ENCODE measurements at places on chromosomes 7 and 10.

DNA sequence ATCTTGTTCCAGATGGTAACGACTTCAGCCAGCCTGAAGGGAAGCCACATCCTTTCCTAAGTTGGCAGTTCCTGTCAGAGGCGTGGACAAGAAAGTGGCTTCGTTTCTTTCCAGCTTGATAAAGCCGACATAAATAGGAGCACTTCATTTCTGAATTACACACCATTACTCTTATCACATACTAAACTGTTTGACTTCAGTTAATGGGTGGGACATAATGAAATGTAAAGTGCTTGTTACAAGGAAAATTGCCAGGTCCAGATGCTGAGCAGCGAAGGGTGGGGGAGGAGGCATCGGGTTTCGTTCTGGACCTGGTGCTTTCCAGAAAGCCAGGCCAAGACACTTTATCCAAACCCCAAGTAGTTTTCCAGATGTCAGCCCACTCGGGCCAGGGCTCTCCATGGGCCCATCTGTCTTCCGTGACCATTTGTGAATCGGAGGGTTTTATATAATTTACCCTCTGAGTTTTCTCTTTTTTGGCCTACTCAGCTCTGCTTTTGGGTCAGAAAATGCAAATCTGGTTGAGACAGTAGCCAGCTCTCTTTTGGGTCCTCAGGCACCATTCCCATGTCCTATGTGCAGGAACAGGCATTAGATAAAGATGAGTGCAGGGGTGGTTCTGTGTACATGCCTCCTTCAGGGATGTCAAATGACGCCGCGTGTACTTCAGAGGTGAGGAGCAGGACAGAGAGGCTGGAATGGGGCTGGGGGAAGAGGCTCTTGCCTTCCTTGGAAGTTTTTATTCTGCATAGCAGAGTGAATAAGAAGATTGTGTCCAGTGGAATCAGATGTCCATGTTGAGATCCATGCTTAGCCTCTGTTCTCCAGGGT, 90.2 kb downstream of the TACC2 start:
- DNase-seq: no peak

DNA sequence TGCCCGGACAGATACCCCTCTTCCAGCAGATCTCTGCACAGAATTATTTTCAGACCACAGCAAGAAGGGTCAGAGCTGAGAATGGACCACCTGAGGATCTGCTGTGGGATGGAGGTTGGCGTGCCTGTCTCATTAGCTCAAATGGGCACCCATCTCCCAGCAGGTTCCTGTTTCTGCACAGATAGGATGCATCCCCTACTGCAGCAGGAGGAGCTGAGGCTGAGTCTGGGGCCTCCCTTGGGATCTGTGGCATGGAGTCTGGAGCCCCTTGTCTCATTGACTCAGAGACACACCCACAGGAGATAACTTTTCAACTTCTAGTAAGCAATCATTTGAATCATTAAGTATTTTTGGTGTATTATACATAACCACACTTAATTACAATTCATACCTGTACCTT, 212.7 kb downstream of the ADK start:
- DNase-seq: no peak

DNA sequence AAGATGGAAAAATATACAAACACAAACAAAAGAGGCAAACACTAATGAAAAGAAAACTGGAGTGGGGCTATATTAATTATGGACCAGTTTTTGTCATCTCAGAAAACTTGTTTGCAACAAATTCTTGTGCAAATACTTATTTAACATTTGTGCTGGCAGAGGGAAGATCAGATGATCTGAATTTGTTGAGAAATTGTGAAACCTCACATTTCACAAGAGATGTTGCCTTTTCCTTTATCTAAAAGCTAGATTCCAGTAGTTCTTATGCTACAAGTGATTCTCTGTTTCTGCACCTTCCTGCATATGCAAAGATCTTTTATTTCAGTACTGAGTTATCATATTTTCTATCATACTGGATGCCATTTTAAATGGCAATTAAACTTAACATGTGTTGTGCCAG, 320.7 kb downstream of the SUGCT start:
- DNase-seq: peak; percentile 91

GRCh38 chr7:53292341-53292740, 256.9 kb downstream of the POM121L12 start:
- no peak for DNase-seq

DNA sequence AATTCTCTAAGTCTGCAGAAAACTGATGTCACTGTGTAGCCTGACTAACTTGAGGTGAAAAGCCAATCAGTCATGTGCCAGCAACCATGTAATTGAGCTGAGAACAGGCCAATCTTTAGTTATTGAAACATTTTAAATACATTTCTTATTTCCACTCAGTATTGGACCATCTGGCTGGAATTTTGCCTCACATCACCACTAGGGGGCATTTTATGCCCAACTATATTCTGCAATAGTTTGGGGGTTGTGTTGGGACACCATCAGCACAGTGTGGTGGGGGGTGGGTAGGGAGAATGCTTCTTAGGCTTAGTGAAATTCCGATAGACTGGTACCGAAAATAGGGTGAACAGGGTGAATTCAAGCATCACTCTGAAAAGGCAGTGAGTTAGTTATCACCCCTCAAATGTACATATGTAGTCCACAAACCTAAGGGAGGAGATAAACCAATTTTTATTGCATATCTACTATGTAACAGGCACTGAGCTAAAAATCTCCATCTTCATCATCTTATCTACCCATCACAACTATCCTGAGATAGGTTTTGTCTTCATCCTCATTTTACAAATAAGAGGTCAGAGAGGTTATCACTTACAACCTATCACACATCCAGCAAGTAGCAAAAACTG, 17.8 kb downstream of the NPSR1 start:
- DNase-seq: peak; percentile 21

GRCh38 chr7:140640727-140641523, at the start of gene DENND2A:
Gene DENND2A, minus strand, starts transcription at chr7:140640813. Its CDS starts 38,416 bp downstream, at chr7:140602397.
- no peak for DNase-seq

DNA sequence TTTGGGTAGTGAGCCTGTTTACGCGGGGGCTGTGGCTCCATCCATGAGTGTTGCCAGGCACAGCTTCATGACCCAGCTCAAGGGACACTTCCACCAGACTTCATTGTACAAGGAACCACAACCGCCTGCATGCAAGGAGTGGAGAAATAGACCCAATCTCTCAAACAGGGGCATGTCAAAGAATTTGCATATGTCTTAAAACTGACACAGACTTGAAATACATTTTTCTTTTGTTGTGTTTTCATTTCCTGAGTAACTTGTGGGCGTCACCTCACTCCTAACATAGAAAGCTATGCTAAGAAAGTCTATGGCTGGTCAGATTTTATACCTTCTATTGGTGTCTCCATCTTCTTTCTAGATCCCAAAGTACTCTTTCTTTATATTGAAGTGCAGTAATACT, 266.2 kb upstream of the RNF32 start:
- DNase-seq: no peak

- DNase-seq: no peak
These were observed 36.8 kb downstream of the CHST3 start for GRCh38 chr10:72001033-72001395.

GRCh38 chr10:32943395-32943794, 14.6 kb downstream of the ITGB1 start:
- no peak for DNase-seq

DNA sequence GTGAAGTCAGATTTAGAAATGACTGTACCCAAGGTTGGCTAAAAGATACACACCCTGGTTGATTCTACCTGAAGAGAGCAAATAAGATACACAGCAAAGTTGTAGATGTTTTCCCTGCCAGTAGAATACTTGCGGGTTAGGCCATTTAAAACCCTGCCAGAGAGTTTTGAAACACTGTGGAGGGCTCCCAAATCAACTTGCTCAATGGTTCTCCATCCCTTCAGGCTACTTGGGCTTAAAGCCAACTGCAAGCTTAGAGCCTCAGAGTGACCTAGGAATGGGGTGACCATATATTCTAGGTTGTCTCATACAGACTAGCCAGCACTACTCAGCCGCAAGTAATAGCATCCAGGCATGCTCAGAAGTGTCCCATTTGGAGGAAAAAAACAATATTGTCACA, 10.0 kb downstream of the CAV1 start:
- no peak for DNase-seq

DNA sequence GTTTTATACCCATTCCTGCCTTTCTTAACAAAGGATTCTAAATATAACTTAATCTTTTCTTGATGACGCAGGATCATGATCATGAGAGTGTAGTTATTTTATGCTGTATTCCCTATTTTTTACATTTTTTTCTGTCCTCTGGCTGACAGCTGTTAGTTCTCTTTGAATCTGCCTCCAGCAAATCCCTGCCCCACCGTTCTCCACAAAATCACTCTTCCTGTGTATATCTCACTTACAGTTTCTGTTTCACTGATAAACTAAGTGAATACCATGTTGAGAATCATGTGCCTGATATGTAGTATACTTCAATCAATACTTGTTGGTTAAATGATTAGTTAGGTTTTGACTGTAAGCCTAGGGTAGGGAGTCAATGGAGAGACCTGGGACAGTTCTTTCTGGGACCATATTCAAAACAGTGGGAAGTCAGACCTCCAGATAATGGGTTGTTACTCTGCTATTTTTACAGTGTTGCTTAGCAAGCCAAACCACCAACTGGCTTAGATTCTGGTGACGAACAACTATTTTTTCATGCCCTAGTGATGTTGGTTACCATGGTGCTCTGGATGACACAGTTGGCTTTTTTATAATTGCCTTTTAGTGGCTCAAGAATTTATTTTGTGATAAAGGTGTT, 12.8 kb downstream of the CNNM1 start:
- DNase-seq: no peak

DNA sequence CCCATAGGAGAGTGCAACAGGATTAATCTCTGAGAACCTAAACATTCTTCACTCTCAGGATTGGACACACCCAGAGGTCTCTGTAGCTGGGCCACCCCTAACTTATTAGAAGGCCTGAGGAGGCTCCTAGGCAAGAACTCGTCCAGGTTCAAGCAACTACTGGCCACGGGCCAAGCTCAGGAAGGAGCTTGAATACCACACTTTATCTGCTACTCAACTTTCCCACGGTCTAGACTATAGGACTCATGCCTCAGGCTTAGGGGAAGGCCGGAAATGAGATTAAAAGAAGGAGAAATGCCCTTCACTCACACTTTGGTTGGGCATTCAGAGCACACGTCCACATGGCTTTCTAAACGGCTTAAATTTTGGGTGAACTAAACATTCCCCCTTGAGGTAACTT, 142.8 kb upstream of the PHYHIPL start:
- DNase-seq: no peak

- DNase-seq: no peak
These were observed 1.8 kb downstream of the SLK start for GRCh38 chr10:103968441-103969391.

DNA sequence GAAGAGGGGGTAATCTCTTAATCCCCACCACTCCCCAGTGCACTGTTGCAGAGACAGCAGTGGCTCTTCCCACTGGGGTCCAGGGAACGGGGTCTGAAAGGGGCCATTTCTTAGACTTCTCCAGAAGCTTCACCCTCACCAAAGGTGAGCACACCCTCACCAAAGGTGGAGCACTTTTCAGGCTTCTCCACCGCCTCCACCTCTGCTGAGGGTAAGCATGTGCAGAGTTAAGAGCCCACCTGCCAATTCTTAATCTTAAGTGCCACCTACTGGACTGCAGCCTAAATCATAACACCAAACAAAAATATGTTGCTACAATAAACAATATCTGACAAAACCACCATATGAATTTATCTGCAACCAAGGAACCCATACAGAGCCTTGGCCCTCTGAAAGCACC, 27.0 kb downstream of the SNX13 start:
- no peak for DNase-seq

- DNase-seq: no peak
These were observed 149.1 kb downstream of the MAPK8 start for GRCh38 chr10:48455392-48456151.

DNA sequence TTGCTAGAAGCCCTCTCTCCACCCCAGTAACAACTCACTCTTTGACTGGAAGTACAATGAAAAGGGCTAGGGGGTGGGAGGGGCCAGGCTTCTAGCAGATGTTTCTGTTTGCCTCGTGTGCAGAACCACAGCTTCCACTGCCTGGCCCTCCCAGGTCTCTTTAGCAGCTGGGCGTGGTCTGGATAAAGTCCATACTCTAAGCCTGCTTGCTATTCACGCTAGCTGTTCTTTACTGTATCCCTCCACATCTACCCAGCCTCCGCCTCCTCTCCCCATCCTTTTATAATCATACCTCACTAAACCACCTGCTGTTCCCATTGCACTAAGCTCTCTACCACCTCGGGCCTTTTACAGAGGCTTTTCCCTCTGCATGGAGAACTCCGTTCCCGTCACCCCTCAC, 288.8 kb downstream of the CAMK1D start:
- DNase-seq: no peak

DNA sequence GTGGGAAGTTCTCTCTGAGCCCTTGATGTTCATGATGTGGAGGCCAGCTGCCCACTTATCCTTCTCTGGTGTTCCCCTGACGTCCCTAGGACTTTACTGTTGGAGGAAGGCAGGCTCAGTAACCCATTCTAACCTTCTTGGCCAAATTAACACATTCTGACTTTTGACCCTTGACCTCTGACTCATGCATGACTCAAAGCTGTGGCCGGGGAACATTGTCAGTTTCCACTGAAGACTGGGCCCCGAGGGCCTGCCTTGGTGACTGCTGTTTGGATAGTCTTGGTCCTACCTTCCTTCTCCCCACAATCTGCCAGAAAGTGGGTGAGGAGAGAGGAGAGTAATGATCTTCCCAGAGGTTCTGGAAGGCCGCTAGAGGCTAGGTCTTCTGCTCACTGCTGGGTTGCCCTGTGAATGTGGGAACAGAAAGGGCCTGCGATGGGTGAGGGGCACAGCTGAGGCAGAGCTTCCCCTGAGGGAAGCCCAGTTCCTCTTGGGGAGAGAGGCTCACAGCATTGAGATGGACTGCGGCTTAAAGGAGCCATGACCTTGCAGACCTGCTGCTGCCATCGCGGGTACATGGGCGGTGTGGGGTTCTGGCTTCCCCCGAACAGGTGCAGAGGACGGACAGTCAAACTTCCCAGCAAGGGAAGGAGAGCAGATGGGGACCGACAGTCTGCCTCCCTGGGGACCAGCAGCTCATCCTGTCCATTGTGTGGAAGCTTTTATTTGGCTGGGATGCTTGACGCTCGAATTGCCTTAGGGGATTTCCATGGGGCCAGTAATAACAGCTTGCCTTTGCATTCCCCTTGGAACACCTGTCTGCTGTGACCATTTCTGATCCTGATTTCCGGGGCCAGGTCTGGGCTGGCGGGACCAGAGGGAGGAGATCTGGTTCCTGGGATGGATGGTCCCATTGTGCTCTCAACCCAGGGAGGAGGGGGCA, 43.8 kb downstream of the ADAMTS14 start:
- peak; percentile 44 for DNase-seq

DNA sequence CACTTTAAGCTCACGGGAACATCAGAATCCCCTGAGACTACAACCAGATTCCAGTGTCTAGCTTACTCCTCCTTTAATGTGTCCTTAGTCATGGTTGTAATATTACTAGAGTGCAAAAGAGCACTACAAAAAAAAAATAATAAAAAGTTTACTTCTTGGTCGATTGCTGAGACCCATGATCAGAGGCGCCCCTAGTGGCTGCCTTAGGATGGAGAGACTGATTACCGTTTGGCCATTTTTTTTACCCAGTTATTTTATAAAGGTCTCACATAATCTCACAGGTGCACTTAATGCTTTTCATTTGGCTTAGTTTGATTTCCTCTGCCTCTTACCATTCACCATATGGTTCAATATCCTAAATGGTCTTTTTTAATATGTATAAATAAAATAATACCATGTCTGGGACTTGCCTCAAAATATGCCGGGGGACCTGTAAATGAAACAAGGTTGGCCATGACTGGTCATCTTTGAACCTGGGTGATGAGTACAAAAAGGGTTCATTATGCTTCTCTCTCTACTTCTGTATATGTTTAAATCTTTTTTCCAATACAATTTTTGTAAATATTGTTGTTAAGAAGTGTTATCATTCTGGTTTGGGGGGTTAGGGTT, 331.5 kb upstream of the NFE2L3 start:
- DNase-seq: no peak

GRCh38 chr7:102469972-102470825, 5.4 kb downstream of the LRWD1 start:
- DNase-seq: no peak

Data from amniotic epithelial cell (primary cell).